Activated CD8-positive, alpha-beta memory T cell treated with anti-CD3 and anti-CD28 coated beads for 1 hour (primary cell): ENCODE measurements at places on chromosomes 13 and 19.

DNA sequence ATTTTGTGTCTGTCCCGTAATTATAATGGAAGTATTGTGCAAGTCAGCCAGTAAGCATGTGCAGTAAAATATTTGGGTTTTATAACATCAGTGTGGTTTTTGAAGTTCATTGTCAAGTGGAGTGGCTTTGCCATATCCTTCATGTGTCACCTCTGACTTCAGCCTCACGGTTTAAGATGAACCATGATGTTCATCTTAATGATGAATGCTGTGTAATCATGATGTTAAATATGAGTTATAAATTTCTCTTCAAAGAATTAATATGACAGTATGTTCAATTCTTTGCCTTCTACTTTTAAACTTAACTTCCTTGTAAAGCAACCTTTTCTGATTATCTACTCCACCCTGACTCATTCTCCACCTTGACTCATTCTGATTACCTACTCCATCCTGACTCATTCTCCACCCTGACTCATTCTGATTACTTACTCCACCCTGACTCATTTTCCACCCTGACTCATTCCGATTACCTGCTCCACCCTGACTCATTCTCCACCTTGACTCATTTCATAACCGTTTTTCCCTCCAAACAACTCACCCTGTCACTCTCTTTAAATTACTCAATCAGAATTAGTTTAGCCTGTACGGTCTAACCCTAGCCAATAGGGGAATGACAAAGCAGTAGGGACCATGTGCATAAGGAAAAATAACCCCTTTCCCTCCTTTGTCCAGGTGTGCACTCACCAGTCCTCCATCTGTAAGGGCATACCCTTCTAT is 50.3 kb upstream of the ANKRD10 start:
- DNase-seq = no peak

GRCh38 chr13:44242766-44243165 is 130.9 kb upstream of the SERP2 start:
- no peak for DNase-seq

DNA sequence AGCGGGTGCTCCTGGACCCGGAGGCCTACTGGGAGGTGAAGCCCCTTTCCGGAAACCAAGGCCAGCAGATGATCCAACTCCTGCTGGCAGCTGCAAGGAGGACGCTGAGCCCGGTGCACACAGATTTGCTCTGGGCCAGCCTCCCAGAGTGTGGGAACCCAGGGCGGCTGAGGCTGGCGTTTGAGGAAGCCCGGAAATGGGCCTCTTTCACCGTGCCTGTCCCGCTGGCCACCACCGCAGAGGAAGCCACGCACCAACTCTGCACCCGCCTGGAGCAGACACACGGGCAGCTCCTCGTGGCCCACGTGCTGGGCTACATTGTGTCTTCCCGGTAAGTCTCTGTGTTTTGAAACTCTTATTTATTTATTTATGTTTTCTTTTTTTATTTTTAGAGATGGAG is 30.4 kb downstream of the NWD1 start:
- DNase-seq = no peak

- DNase-seq = no peak
These were observed 826 bp upstream of the BSG start for GRCh38 chr19:571566-571974.

- DNase-seq = no peak
These were observed 26.4 kb upstream of the DPP9 start for GRCh38 chr19:4749870-4750590.

GRCh38 chr19:33737681-33738371 is 58.8 kb upstream of the KCTD15 start:
- DNase-seq = no peak

DNA sequence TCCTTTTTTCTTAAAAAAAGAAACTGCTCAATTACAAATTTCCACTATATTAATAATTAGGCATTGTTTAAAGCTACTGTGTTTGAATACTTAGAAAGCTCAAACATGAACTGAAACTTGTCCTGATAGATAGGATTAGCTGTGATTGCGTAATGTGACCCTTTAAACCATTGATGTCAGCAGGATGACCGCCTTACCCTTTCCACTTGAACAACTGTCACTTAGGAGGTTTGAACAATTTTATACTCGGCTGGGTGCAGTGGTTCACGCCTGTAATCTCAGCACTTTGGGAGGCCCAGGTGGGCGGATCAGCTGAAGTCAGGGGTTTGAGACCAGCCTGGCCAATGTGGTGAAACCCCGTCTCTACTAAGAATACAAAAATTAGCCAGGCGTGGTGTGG is 2.9 kb downstream of the LAMP1 start:
- no peak for DNase-seq

DNA sequence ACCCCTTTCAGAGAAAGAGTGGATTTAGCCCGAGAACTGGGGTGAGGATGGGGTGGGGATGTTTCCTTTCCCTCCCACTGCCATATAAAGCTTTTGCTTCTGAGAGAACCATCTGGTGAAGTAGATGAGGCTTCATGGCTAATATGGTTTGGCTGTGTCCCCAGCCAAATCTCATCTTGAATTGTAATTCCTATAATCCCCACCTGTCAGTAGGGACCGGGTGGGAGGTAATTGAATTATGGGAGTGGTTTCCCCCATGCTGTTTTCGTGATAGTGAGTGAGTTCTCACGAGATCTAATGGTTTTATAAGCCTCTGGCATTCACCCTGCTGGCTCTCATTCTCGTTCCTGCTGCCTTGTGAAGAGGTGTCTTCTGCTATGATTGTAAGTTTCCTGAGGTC is 270.9 kb downstream of the LMO7 start:
- no peak for DNase-seq

DNA sequence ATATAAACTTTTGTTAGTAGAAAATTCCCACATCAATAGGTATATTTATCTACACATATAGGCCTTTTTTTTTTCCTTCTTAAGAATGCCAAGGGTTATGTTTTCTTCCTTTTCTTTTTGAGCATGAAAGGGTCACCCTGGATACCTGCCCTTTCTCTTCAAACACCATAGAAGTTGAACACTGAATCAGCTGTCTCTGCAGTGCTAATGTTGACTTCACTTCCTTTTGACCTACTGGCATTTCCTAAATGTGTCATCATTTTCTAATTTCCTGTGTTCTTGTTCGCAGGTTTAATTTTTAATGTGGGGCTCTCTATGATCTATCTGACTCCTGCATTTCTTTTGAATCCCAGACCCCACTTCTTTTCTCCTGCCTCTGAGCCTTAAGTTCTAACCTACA is 532.0 kb downstream of the GPC6 start:
- DNase-seq = no peak

GRCh38 chr19:33394723-33395560 is 21.4 kb downstream of the CEBPG start:
- no peak for DNase-seq

GRCh38 chr19:47209319-47210179 is 21.4 kb downstream of the BBC3 start:
- no peak for DNase-seq

- DNase-seq = no peak
These were observed 46.3 kb downstream of the UNC13A start for GRCh38 chr19:17641846-17642245.

DNA sequence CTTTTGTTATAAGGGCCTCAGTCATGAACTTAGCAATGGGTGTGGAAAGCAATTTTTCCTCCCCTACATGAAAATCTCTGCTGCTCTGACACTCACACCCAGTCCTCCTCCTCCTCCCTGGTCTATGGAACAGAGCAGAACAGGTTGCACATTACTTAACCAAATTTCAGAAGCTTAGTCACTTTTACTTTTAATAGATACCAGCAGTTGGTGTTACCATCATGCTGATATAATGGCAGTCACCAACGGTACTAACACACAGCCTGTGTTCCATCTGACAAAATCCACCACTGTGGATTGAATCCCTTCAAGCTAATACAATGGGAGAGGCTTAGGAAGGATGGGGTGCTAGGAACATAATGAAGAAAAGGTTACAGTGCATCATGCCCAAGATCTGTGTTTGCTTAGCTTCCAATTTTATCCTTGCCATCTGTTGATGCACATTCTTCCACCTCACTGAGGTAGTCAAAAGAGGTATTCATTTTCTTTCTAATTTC is 9.8 kb downstream of the TPT1 start:
- DNase-seq = no peak
